ENCODE measurements at places on chromosomes 1 and 21.

GRCh38 chr1:175126347-175126746 is 58.7 kb downstream of the TNN start:
- DNase-seq: no peak

DNA sequence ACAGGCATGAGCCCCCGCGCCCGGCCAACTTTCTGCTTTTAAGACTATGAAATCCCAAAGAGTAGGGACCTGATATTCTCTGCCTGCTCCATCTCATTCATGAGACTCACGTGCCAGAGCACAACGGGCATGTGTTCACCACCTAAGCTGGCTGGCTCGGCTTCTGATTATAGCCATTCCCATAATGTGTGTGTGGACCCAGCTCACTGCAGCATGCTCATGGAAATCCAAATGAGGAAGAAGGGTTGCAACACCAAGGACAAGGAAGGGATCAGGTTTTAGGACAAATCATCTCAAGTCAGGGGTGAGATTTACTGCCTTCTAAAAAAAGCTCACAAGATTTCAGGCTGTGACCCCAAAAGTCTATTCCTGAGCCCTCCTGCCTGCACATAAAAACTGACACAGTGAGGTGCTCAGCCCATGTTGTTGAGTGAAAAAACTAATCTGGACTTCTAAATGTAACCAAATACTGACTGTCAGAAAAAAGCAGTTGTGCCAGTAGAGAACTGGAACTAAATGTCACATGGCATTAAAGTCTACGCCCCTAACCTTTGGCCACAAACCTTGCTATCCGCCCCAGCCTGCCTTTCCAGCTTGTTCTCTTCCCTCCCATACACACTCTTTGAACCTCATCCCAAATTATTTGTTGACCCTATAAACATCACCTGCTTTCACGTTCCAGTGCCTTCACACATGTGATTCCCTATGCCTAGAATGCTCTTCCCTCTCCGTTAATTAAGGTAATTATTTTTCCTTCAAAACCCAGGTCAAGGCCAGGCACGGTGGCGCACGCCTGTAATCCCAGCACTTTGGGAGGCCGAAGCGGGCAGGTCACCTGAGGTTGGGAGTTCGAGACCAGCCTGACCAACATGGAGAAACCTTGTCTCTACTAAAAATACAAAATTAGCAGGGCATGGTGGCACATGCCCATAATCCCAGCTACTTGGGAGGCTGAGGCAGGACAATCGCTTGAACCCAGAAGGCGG is 9.1 kb upstream of the COA7 start:
- DNase-seq: no peak

GRCh38 chr1:226735576-226735975 is 3.5 kb downstream of the ITPKB start:
- DNase-seq: no peak

DNA sequence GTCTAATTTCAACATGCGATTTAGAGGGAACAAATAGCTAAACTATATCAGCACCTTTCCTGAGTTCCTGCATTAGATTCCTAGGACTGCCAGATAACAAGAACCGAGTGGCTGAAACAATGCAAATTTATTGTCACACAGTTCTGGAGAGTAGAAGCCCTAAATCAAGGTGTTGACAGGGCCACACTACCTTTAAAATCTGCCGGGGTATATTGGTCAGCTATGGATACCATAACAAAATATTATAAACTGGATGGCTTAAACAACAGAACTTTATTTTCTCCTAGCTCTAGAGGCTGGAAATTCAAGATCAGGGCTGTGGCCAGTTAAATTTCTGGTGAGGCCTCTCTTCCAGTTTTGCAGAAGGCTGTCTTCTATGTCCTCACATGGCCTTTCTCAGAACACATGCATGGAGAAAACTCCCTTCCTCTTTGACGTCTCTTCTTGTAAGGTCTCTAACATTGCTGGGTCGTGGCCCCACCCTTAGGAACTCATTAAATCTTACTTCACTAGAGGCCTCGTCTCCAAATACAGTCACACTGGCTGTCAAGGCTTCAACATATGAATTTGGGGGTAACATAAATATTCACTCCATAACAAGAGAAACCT is 144.3 kb downstream of the FCRL5 start:
- DNase-seq: no peak

- no peak for DNase-seq
Measured at GRCh38 chr1:20685099-20685662, 24.0 kb upstream of the DDOST start.

DNA sequence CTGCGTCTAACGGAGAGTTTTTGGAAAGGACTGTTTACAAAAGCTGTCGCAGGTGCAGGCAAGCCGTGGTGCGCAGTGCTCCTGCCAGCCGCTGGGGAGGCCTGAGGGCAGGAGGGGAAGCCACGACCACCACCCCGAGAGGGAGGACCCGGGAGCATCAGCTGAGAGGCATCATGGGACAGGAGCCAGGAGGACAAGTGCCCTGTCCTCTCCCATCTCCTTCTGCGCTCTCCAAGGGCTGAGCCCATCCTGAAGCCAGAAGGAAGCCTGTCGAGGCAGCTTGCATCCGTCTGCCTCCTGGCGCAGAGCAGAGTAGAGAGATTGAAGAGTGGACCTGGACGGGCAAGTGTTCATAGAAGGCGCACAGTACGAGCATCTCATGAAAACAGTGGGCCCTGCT is 310.9 kb downstream of the KIF26B start:
- no peak for DNase-seq

GRCh38 chr21:41634858-41635257 is 126.9 kb upstream of the TMPRSS2 start:
- no peak for DNase-seq

GRCh38 chr1:14773396-14774025 is 175.0 kb downstream of the KAZN start:
- no peak for DNase-seq

DNA sequence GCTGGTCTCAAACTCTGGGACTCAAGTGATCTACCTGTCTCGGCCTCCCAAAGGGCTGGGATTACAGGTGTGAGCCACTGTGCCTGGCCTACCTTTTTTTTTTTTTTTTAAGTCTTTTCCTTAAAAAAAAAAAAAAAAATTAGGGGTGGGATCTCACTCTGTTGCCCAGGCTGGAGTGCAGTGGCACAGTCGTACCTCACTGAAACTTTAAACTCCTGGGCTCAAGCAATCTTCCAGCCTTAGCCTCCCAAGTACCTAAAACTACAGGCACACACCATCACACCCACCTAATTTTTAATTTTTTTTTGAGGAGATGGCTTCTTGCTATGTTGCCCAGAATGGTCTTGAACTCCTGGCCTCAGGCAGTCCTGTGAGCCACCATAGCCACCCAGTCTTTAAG is 38.5 kb downstream of the RNF2 start:
- no peak for DNase-seq

- DNase-seq: no peak
Measured at GRCh38 chr1:21258331-21259134, 31.7 kb downstream of the ECE1 start.

- no peak for DNase-seq
Measured at GRCh38 chr1:151570819-151571218, 30.7 kb downstream of the TUFT1 start.

DNA sequence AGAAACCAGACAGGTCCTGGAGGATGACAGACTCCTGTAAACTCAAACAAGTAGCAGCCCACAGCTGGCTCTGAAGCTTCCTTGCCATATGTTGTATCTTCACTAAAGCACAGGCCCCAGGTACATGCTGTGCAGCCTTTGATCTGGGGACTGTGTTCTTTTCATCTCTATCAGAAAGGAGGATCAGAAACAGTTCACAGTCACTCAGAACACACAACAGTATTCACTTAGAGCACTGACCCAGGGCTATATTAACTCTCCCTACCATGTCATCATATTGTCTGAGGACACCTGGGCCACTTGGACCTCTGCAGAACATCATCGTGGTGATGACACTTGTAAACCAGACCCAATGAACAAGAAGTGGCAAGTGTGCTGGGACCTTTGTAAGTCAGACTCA is 222.0 kb downstream of the SETD4 start:
- DNase-seq: no peak

DNA sequence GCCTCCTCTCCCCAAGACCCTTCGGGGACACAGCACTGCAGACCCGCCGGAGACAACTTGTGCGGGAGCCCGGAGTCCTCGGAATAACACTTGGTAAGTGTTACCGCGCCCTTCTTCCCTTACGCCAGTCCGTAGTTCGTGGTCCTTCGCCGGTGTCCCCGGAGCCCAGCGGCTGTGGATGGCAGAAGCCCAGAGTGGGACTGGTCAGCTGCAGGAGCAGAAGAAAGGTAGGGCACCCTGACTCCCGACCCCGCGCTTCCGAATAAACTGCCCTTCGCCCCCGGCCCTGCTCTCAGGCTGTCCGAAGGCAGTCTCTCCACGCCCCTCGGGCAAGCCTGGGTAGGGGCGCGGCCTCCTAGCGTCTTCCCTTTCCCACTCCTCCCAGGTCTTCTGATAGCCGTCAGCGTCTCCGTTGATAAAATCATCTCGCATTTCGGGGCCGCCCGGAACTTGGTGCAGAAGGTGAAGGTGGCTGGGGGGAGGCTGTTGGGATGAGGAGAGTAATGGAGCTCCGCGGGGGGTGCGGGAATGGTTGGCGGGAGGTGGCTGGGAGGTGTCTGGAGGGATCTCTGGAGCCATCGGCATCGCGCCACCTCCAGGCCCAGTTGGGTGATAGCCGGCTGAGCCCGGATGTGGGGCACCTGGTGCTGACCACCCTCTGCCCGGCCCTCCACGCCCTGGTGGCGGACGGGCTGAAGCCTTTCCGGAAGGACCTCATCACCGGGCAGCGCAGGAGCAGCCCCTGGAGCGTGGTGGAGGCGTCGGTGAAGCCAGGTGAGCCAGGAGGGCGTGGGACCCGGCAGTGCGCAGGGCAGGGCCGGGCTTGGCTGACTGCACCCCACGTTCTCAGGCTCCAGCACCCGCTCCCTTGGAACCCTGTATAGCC is 4.3 kb downstream of the RUSC1 start:
- no peak for DNase-seq

DNA sequence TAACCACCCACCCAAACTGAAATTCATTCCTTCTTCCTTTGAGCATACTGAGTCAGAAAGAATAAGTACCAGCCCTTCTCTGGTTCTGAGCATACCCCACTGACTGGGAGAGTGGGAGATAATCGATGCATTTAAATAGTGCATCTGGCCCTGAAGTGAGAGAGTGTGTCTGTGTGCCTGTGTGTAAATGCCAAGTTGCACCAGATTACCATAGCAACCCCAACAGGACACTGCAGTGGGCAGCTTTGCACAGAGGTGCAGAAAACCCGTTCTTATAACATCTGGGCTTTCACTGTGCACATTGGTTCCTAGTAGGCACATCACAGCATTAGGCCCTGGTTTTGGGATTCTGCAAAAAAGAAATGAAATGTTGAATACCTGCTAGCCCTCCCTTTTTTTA is 2.3 kb downstream of the ASTN1 start:
- DNase-seq: no peak

DNA sequence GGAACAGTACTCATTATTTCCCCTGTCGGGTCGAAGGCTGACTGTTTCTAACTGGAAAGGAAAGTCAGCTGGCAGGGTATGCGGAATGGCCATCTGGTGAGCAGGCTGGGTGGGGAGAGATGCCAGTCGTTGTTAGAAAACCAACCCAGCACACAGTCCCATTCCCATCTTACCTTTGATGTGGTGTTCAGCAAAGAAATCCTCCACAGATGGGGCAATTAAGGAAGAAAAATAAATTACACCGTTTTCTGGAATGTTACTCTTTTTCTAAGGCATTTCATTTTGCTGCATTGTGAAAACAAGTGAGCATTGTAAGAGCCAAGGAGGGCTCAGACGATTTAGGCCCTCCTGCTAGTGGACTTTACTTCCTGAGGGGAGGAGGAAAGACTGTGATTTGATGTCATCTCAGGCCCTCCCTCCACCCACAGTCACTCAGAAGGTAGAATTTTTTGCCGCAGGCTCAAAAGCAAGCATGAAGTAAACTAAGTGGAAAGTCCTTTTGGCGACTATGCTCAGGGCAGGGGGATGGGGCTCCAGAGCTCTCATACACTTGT is at the start of gene SLC16A4:
Gene SLC16A4 (minus strand): TSS at position 335 of the 554 bp plus-strand sequence. CDS start 1,703 bp downstream, outside the sequence.
- no peak for DNase-seq

DNA sequence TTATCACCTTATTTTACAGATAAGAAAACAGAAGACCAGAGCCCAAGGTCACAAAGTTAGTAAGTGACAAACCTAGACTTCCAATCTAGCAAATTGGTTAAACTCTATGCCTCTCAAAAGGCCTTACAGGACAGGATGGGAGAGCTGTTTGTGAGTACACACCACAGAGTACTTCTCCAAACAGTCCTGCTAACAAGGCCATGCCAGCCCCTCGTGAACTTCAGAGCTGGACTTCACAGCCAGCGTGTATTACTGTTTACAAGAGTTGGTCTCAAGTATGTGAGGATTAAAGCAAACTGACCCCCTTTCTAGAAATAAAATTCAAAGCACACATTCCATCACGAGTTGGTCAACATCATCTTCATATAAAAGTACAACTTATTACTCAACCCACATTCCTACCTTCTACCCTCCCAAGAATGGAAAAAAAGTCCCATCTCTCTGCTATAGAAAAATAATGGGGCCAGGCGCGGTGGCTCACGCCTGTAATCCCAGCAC is 19.8 kb upstream of the UBR4 start:
- no peak for DNase-seq

DNA sequence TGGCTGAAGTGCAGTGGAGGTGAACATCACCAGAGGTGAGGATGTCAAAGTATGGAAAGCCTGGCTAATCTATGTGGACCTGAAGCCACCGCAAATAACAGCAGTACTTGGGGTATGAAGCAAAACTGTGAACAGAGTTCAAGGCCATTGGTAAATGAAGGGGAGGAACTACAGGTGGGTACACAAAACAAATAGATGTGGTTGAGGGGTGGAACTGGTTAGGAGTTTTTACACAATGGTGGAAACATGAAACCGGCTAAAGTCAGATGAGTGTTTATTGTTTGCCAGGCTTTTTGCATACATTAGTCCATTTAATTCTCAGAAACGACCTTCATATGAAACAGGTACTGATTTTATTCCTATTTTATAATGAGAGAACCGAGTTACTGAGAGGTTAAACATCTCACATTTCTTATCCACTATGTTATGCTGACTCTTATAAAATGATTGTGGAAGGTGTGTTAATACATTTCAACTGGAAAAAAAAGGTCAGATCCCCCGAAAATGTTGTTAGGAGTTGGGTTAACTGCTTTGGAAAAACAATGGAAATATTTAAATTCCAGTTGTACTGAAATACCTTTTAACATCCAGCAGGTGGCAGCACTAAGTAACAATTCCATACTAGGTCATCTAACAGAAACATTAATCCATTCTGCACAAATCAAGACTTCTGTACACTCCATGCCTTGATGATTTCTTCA is 44.3 kb upstream of the GTF2B start:
- DNase-seq: peak; percentile 5

GRCh38 chr1:29698033-29698432 is 461.7 kb downstream of the PTPRU start:
- no peak for DNase-seq

- no peak for DNase-seq
Measured at GRCh38 chr1:2073382-2074230, 23.4 kb downstream of the PRKCZ start.

GRCh38 chr1:15757575-15758342 is 836 bp upstream of the FBLIM1 start:
- no peak for DNase-seq

- DNase-seq: no peak
Measured at GRCh38 chr1:41330588-41331545, 30.4 kb upstream of the FOXO6 start.

- no peak for DNase-seq
Measured at GRCh38 chr21:41399246-41399800, 26.7 kb upstream of the MX1 start.
